ENCODE measurements at places on chromosomes 3 and 15. TPM values are rescaled to one million over a fixed set of nuclear protein-coding genes. Genes with fewer than 3 reads are reported as not detected.

- DNase-seq = peak; percentile 99
Observed at GRCh38 chr3:69051756-69052471, at the start of gene TMF1. TSS of gene TMF1 (minus strand) at chr3:69052333. CDS start at chr3:69052086, 247 bp downstream.

GRCh38 chr15:23477920-23478319 lies 30.9 kb upstream of the GOLGA6L2 start:
- DNase-seq = no peak

Gene SYNPR
- not detected for total RNA-seq

DNA sequence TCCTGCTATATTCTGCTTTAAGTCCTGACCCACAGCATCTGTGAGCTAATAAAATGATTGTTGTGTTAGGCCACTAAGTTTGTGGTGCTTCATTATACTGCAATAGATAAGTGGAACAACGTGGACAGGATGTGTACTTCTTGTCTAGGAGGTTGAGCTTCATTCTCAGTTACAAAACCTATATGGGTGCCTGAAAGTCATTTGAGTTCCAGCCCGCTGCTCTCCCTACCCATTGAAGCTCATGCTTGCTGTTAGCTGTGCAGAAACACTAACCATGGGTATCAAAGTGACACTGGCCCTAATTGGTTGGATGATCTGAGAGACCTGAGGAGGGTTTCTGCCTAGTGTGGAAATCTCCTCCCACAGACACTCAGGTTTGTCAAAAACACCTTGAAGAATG lies 357.2 kb downstream of the PDCD6IP start:
- no peak for DNase-seq

DNA sequence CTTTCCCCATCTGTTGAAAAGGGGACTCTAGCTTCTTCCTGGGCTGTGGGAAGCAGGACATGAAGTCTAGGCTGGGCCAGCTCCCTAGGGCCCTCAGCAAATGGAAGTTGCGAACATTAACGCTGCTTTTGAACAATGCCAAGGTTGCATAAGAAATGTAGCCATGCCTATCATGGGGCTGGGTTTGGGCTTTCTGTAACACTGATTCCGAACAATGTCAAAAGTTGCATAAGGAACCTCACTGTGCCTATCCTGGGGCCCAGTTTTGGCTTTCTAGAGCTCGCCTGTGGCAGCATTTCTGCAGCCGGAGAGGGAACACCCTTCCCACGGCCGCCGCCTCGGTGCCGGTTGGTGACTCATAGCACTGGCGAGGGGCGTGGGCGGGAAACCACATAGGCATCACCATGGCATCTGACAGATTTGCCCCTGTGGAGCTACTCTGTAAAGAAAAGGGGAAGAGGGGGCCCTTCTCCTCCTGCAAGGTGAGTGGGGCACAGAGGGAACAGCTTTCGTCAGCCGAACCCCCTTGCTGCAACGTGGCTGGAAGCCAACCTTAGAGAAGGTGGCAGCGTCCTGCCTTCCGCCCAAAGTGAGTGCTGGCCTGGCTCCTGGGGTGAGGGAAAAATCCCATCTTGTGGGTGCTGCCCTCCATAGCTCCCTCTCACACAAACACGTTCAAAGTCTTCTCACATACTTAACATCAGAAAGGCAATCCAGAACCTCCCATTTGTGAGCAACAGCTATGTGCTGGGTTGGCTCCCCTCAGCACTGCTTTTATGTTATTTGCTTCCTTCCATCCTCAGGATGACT lies 46.6 kb upstream of the ATP2B2 start:
- DNase-seq = peak; percentile 3
